ENCODE measurements at places on chromosomes 6 and 20.

DNA sequence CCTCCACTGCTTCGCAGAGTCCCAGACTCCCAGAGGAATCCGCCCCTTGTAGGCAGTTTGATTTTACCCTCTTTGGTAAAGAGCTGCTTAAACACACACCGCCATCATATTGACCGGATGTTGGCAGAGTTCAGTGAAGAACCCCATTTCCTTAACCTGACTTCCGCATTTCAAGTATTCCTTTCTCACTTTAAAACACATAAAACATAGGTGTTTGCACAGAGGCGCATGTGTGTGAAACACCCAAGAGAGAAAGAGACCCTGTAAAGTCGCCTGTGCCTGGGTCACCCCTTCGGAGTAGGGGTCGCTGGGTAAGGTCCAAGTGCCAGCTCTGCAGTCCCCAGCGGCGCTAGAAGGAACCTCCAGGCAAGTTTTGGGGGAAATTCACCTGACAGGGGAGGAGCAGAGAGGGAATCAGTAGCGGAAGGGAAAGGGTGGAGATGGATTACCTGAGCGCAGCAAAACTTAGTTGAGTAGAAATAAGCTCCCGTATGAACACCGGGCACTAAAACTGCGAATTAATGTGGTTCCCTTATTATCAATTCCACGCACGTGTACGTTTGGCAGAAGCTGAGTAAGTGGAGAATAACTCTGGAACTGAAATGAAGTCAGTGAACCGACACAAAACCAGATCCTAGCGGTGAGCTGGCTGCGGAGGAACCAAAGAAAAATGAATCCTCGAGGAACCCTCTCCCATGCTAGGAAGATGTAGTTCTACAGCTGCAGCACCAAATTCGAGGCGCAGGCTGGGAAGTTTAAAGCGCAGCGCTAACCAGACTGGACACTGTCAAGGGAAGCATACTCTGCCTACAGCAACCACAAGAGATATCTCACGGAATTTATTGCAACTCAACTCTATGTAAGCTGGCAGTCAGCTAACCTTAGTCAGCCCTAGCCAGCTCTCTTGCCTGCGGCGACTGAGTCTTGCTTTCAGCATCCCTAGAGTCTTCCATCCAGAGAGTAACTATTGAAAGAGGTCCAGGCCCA is 3.5 kb upstream of the HTR1B start:
- no peak for DNase-seq

- no peak for DNase-seq
These were observed 52.7 kb upstream of the STX16 start for GRCh38 chr20:58598211-58599015.

GRCh38 chr20:53654932-53655624 is 61.4 kb upstream of the ZNF217 start:
- peak; percentile 39 for DNase-seq

DNA sequence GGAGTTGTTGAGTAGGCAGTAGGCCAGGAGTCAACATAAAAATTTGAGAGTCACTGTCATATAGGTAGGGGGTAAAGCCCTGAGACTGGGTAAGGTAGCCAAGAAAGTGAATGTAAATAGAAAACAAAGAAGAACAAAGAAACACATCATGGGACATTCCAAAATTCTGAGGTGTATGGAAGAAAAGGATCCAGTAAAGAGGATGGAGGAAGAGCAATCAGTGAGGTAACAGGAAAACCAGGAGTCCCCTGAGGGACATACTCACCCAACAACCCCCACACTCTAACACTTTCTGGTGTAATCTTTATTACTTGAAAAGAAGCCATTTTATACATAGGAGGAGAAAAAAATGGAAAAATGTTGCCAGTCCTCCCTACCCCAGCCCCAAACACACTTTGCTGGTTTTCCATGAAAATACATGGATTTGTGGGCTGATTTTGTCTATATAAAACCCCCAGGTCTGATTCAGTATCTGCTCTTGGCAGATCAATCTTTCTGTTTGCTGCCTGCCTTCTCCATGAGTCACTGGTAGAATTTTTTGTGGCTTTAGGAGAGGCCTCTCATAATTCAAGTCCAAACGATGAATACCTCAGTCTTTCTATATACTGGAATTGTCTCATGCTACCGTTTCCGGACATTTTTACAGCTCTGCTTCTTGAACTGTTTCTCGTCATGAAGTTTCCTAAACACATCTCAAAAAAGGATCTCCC is 271.4 kb upstream of the MAN1A1 start:
- no peak for DNase-seq

GRCh38 chr6:156876302-156876701 is 99.1 kb downstream of the ARID1B start:
- no peak for DNase-seq

DNA sequence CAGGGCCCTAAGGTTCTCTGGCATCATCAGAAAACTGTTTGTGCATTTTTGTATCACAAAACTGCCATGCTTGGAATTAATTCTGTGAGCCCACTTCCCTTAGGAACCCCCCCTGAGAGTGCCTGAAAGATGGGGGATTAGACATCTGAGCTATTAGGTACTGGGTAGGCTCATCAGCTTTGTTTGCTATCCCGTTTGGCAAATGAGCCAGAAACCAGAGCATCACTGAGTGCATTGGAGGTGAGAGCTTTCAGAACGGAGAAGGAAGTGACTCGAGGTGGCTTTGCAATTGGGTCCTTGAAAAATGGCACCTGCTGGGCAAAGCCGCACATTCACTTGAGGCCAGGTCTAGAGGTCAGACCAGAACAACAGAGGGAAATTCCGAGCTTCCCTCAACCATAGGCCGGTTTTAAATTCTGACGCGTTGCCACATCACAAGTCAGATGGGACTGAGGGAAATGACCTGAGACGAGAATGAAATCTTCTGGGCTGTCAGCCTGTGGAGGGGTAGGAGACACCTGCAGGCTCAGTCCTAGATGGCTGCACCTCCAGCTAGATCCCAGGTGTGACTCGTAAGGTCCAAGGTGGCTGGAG is 8.4 kb upstream of the GLP1R start:
- DNase-seq: no peak

DNA sequence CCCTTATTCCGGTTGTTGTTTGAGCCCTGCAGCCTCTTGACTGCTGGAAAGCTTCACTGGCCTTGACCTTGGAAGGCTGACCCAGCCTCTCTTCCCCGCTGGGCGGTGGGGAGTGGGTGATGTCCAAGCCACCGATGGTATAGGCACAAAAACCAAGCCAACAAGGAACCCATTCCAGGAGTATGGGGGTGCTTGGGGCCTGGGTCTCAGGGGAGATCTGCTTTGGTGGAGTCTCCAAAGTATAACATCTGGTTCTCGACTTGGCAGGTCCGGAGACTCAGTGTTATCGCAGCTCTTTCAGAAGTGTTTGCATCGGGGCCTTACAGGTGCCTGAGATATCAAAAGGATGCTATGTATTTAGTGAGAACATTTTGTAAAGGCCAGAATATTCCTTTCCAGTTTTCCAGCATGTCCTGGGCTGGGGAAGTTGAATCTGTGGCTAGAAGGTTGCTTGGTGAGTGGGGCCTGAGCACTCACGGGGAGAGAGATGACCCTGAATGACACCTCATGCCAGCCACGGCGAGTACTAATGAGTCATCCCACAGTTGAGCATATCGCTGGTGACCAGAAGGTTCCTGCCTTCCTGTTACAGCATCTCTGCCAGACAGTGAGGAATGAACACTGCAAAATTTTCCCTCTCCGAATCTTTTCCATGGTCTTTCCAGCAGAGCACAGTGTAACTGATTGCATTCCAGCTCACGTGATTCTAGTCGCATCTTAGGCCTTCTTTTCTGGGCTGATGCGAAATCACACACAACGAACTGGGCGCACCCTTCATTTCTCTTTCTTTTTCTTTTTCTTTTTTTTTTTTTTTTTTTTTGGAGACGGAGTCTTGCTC is 133.9 kb downstream of the ZDHHC14 start:
- DNase-seq: no peak

- DNase-seq: no peak
These were observed 110.3 kb upstream of the PRSS16 start for GRCh38 chr6:27136978-27137814.

GRCh38 chr20:10672624-10673127 is 1.1 kb downstream of the JAG1 start:
- peak; percentile 52 for DNase-seq

DNA sequence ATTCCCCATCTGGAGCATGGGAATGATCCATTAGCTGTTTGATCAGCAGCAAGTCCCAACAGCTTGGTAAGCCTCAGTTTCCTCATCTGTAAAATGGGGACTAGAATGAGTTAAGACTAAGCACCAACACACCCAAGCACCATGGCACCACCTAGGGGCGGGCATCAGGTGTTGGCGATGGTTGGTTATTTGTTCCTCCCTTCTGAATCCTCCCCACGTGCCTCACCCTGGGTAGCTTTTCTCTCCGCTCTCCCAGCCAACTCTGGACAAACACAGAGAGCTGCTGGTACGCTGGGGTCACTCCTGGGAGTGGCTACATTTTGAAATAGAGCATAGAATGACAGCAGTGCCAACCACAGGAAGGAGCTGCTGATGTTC is 13.3 kb upstream of the ITPR3 start:
- DNase-seq: no peak

- no peak for DNase-seq
These were observed 26.5 kb upstream of the SMOC2 start for GRCh38 chr6:168414336-168415097.

Data from Ammon's horn (tissue), 1 donor.